ENCODE measurements at places on chromosomes 12 and 14.
A peak's percentile ranks its signal among the peaks of the same experiment; 100 is the strongest.

DNA sequence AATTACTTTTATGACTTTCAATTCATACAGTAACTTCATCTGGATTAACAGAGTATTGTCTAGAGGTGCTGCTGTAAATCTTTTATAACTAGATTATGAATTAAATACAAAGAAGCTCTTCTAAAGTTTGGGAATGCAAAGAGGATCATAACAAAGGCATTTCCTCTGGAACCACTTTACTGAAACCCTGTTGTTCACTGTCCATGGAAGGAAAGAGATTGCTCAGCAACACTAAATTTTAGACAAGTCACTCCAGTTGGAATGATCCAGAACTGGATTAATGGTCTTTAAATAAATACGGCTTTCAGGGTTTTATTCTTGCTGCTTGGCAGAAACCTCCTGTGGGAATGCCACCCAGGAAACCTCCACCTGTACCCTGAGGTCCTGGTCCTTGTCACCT, 250.6 kb downstream of the KSR2 start:
- no peak for DNase-seq

- DNase-seq = no peak
Observed at GRCh38 chr12:123882161-123882705, 90.4 kb downstream of the CCDC92 start.

DNA sequence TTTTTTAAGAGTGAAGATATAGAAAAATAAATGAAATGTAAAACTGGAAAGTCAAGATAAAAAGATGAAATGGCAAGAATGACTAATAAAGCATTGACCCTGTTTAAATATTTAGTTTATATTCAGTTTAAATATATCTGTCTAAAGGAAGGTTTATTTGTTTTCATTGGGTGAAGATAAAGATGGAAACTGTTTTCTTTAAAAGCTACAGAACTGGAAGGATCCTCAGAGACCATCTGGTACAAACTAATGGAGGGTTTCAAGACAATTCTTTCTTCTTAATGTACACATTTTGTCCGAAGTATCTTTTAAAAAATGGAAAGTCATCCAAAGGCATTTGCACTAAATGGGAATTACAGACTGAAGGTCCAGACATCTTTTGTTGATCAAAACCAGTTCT, 142.6 kb downstream of the EPS8 start:
- DNase-seq = no peak

- no peak for DNase-seq
Observed at GRCh38 chr14:69360438-69361108, 37.5 kb downstream of the ERH start.

GRCh38 chr12:125089083-125089482, 23.8 kb downstream of the AACS start:
- DNase-seq = no peak

GRCh38 chr12:49615725-49616124, 7.6 kb upstream of the PRPF40B start:
- DNase-seq = no peak

DNA sequence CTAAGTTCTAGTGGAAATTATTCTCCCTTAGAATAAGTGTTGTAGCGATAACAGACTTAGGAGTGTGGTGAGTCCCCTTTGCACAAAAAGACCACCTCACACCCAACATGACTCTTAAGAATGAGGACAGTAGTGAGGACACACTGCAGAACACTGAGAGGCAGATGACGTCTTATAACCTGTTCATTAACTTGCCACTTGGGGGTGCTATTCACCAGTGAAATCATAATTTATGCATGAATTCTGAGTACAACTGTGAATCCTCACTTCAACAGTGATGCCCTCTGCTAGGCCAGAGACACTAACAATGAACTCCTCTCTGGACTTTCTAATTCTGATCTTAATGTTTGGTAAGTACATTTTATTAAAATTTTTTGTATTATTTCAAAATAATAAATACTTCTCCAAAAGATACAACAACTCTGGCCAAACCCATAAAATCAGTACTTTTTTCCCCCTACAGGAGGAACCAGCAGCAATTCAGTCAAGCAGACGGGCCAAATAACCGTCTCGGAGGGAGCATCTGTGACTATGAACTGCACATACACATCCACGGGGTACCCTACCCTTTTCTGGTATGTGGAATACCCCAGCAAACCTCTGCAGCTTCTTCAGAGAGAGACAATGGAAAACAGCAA, 274.7 kb downstream of the DAD1 start:
- no peak for DNase-seq

DNA sequence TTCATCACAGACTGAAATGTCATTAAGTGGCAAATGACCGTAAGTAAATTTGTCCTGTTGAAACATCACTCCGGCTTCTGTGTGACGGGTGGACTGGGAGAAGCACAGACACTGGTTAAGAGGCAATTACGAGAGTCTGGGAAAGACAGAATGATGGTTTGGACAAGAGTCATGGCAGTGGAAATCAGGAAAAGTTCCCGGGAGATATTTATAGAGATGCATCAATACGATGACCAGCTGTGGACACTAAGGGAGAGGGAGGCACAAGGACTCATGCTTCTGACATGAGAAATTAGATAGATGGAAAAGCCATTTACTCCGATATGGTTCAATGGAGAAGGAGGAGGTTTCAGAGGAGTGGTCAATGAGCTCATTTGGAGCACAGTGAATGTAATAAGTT, 27.3 kb downstream of the CKAP4 start:
- no peak for DNase-seq

- DNase-seq = no peak
Observed at GRCh38 chr14:33963892-33964291, 13.0 kb upstream of the EGLN3 start.

DNA sequence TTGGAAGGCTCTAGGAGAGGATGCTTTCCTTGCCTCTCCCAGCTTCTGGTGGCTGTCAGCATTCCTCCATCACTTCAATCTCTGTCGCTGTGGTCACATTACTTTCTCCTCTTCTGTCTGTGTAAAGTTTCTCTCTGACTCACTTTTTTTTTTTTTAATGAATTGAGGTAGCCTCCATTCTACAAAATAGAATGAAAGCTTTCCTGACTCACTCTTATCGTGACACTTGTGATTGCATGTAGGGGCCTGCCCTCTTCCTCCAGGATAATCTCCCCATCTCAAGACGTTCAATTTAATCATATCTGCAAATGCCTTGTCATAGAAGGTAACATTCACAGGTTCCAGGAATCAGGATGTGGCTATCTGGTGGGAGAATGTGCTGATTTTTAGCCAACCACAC, 153.5 kb upstream of the HMGA2 start:
- DNase-seq = no peak

- no peak for DNase-seq
Observed at GRCh38 chr14:53951243-53951626, 5.4 kb downstream of the BMP4 start.

- peak; percentile 47 for DNase-seq
Observed at GRCh38 chr12:121295746-121296617, 527 bp downstream of the CAMKK2 start.

DNA sequence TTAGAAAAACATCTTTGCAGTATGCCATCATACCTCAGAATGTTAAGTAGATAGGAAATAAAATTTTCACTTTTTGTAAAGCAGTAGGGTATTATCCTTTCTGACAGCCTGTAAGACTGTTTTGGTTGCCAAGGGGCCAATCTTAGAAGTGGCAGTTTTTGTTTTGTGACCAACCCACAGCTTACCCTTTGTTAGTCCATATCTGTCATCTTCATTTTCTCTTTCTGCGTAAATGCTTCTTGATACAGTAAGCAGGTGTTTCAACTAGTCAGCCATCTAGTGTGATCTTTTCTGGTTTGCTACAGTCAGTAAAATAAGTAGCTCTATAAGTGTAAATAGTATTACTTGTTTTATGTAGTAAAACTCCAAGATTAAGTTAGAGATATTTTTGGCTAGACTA, 8.8 kb downstream of the PPM1A start:
- DNase-seq = no peak

GRCh38 chr12:110966081-110966760, 45.8 kb upstream of the MYL2 start:
- no peak for DNase-seq

DNA sequence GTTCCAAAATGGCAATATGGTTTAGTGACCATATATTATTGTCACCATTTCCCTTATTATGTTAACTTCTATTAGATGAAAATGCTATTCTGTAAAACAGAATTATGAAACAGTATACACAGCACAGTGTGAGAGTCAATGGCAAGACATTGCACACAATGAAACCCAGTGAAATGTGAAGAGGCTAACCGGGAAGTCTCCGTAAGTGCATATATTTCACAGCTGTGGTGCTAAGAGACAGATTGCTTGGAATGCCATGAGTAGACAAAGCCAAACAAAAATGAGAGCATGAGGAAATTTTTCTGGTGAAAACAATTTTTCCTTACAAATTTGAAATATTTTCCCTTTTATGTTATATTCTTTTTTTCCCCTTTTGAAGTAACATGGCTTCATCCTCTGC, 49.4 kb downstream of the DYRK2 start:
- no peak for DNase-seq

DNA sequence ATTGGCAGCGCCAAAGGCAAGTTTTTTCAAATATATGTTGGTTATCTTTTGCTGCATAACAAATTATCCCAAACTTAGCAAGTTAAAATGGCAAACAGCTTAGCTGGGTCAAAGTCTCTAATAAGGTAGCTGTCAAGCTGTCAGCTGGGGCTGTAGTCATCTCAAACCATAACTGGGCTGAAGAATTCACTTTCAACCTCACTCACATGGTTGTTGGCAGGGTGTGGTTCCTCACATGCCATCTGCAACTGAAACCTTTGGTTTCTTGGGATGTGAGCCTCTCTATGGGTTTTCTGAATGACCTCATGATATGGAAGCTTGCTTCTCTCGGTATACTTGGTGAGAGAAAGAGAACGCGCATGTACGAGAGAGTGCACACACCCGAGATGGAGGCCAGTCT, 125.4 kb downstream of the LRIG3 start:
- DNase-seq = no peak

GRCh38 chr14:31703056-31703455, 141.9 kb downstream of the NUBPL start:
- DNase-seq = no peak

DNA sequence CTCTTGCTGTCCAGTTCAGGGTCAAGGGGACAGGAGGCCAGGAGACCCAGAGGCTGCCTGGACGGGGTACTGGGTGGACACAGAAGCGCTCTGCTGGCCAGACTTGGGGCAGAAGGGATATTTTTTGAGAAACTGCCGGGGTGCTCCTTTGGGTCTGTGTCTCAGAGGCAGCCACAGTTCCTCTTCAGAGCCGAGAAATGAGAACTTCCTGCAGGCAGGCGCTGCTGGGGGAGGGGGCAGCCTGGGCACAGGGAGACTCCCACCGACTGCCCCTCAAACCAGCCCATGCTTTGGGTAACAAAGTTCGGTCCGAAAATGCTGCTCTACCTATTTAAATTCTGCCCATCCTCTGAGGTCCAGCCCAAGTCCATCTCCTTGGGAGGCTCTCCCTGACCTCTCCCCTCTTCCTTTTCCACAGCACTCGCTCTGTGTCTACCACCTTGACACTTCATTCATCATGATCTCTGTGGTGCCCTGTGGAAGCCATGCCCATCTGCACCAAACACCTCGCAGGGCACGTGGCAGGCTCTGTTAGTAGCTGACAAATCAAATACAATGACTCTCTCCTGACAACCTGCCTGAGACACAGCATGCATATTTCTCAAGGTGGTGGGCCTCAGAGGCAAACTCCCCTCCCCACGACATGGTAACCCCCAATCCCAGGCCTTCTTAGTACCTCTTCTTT, 16.4 kb downstream of the HDAC7 start:
- DNase-seq = no peak

Measured in activated naive CD8-positive, alpha-beta T cell treated with anti-CD3 and anti-CD28 coated beads for 36 hours (primary cell).